Neural crest cell (in vitro differentiated cells): ENCODE measurements at places on chromosomes 13 and 19. TPM values are rescaled to one million over a fixed set of nuclear protein-coding genes. Genes with fewer than 3 reads are reported as not detected.

DNA sequence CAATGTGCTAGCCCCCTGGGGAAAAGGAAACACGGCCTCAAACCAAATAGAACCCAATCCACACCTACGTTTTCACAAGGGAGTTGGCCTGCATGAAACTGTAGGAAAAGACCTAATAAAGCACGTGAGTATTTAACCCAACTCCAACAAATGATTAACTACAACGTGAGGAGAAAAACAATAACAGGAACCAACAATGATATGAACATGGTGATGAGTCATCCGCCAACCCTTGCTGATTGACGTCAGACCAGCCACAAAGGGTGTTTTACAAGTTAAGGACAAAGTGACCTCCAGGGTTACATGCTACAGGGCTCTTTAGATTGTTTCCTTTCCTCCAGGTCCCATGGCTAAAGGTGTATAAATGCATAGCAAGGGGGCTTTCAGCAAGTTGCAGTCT lies 460.5 kb downstream of the COG6 start:
- H3K4me3 ChIP-seq = no peak overlapping the region
- H3K27ac ChIP-seq = peak overlapping the region; percentile 95
- no peaks in the 10 kb centered on the region for H3K36me3 ChIP-seq
- H3K4me1 ChIP-seq = peaks cover 23% of the 10 kb centered on the region
- H3K27me3 ChIP-seq = no peaks in the 10 kb centered on the region

GRCh38 chr19:4316956-4317355 lies 12.6 kb downstream of the FSD1 start:
- DNase-seq = no peak
- no peaks in the 10 kb centered on the region for H3K4me1 ChIP-seq
- H3K4me3 ChIP-seq = no peak overlapping the region
- no peak overlapping the region for H3K27ac ChIP-seq
- no peaks in the 10 kb centered on the region for H3K27me3 ChIP-seq

GRCh38 chr19:13028027-13028426 lies 32.8 kb downstream of the NFIX start:
- no peak overlapping the region for H3K4me3 ChIP-seq
- H3K27me3 ChIP-seq = peaks cover 100% of the 10 kb centered on the region
- H3K36me3 ChIP-seq = no peaks in the 10 kb centered on the region
- H3K27ac ChIP-seq = no peak overlapping the region
- DNase-seq = no peak

GRCh38 chr13:95411428-95412040 lies 110.3 kb upstream of the ABCC4 start:
- no peak overlapping the region for H3K27ac ChIP-seq
- no peaks in the 10 kb centered on the region for H3K4me1 ChIP-seq
- no peaks in the 10 kb centered on the region for H3K36me3 ChIP-seq

GRCh38 chr13:112837371-112838037 lies 131.5 kb upstream of the MCF2L start:
- DNase-seq = no peak
- peak overlapping the region; percentile 81 for H3K27ac ChIP-seq
- H3K4me3 ChIP-seq = no peak overlapping the region

- DNase-seq = no peak
- H3K27ac ChIP-seq = no peak overlapping the region
- peaks cover 14% of the 10 kb centered on the region for H3K27me3 ChIP-seq
These were observed 1.4 kb downstream of the SPRY2 start for GRCh38 chr13:80339563-80339911.

DNA sequence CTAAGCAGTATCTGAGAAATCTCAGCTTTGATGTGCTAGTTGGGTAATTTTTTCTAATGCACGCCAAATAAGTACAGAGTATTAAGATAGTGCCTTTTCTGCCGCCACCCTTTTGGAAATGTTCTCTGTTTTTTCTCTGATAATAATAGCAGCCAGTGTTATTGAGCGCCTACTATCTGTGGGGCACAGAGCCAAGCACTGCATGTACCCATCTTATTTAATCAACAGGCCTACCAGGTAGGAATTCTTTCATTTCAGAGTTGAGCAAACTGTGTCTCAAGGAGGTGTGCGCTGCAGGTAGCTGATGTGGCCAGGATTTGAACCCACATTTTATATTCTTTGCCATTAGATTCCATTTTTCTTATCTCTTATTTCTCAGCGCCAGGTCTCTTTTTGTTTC lies 1.4 kb downstream of the EPN1 start:
- H3K27ac ChIP-seq = no peak overlapping the region
- H3K4me1 ChIP-seq = peaks cover 44% of the 10 kb centered on the region
- DNase-seq = no peak
- H3K27me3 ChIP-seq = peaks cover 9% of the 10 kb centered on the region

DNA sequence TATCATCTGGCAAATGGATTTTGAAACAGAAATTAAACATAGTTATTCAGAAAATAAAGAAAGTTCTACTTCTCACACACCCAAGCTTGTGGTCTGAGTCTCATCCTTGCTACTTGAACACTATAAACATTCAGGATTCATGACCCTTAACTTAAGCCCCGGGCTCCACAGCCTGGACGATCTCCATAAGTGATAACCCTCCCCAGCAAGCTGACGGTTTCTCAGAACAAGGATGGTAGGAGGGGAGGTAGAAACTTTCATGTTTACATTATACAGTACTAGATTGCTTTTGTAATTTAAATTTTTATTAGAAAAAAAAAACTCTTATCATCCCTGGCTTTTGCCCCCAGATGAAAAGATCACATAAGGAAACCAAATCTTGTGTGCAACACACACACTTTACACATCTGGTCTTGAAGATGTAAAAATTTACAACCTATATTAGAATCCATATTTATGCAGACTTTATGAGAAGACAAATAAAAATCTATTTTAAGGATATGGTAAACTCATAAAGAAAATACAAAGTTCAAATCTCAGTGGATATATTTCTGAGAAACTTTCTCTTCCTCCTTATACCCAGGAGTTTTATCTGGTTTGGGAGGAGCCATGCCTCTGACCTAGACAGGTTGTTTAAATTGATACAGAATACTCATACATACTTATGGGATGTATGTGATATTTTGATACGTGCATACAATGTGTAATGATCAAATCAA lies 20.0 kb upstream of the ATP12A start:
- DNase-seq = no peak
- H3K27me3 ChIP-seq = peaks cover 4% of the 10 kb centered on the region
- no peaks in the 10 kb centered on the region for H3K4me1 ChIP-seq
- no peak overlapping the region for H3K4me3 ChIP-seq
- H3K36me3 ChIP-seq = no peaks in the 10 kb centered on the region
- H3K27ac ChIP-seq = no peak overlapping the region

- H3K27me3 ChIP-seq = no peaks in the 10 kb centered on the region
- no peak overlapping the region for H3K4me3 ChIP-seq
- H3K4me1 ChIP-seq = no peaks in the 10 kb centered on the region
- no peaks in the 10 kb centered on the region for H3K36me3 ChIP-seq
- no peak overlapping the region for H3K27ac ChIP-seq
These were observed 46.7 kb upstream of the KL start for GRCh38 chr13:32969516-32969941.

GRCh38 chr19:8255426-8256125 lies 46.4 kb downstream of the CERS4 start:
- H3K27me3 ChIP-seq = no peaks in the 10 kb centered on the region
- no peak overlapping the region for H3K27ac ChIP-seq
- H3K4me1 ChIP-seq = peaks cover 8% of the 10 kb centered on the region

DNA sequence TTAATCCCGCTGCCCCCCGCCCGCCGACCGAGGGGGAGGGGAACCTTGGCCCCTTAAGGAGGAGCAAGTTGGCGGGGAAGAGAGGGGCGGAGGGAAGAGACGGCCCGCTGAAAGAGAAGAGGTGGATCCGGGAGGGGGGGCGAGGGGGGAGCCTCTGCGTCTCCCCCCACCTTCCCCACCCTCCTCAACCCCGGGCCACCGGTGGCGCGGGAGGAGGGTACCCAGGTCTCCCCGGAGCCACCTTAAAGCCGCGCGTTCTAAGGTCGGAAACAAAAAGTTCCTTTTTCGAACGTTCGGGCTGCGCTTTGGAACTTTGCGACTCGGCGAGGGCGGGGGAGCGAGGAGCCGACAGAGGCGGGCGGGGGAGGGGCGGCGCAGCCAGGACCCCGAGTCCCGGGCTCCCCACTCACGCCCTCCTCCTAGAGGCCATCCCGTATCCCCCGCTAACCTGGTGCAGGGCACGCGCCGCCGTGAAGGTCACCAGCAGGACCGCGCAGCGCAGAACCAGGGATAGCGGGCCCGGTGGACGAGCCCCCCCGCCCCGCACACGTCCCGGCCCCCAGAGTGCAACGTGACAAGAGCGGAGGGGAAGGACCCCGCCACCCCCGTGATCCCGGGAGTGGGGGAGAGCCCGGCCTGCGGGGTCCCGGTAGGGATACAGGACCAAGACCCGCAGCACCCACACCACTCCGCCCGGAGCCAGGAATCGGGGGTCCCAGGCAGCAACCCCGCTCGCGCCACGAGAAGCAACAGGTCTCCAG lies 659 bp downstream of the ERF start:
- DNase-seq = peak; percentile 67
- no peak overlapping the region for H3K27ac ChIP-seq
- peak overlapping the region; percentile 88 for H3K4me3 ChIP-seq
- peaks cover 7% of the 10 kb centered on the region for H3K27me3 ChIP-seq
- peaks cover 2% of the 10 kb centered on the region for H3K36me3 ChIP-seq

DNA sequence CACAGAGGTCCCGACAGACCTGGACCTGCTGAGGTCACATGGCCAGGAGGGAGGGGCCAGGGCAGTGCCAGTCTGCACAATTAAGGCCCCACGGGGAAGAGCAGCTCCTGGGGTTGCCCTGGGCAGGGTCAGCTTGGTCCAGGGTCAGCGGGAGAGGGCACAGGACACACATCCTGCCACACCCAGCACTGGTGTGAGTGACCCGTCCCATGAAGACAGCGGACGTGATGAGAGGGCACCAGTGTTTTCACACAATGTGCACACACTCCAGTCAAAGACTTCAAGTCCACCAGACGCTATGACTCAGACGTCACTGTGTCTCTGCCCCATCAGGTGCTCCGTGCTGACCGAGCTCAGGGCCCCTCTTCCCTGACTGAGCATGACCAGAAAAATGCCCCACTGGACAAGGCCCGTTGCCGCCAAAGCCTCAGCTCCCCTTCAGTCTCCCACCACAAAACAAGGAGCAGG lies 4.2 kb downstream of the TMEM259 start:
- H3K4me3 ChIP-seq = peak overlapping the region; percentile 84
- no peak for DNase-seq

DNA sequence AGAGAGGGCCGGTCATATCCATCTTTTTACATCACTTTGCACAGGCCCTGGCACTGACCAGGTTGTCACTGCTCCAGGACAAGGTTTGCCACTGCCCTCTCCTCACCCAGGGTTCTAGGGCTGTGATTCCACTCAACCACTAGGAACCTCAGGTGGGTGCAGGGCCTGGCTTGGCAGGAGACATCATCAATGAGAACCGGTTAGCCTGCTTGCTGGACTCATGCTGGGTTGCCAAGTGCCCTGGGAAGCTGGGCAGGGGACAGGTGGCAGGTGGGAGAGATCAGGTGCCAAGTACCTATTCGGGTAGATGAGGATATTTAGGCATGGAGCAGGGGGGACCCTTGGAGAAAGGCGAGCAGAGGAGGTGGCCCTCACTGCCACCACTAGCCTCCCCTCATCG lies 4.2 kb upstream of the CERS4 start:
- no peaks in the 10 kb centered on the region for H3K36me3 ChIP-seq
- H3K4me3 ChIP-seq = no peak overlapping the region
- no peak overlapping the region for H3K27ac ChIP-seq
- H3K4me1 ChIP-seq = peaks cover 21% of the 10 kb centered on the region
- no peak for DNase-seq

- H3K27ac ChIP-seq = peak overlapping the region; percentile 90
- no peaks in the 10 kb centered on the region for H3K36me3 ChIP-seq
- DNase-seq = no peak
- H3K27me3 ChIP-seq = no peaks in the 10 kb centered on the region
These were observed 638.2 kb upstream of the MIR17HG start for GRCh38 chr13:90709319-90709718.

GRCh38 chr19:51389143-51389542 lies 1.2 kb downstream of the C19orf84 start:
- H3K4me1 ChIP-seq = peaks cover 19% of the 10 kb centered on the region
- no peak for DNase-seq
- no peaks in the 10 kb centered on the region for H3K36me3 ChIP-seq
- H3K4me3 ChIP-seq = no peak overlapping the region
- H3K27ac ChIP-seq = no peak overlapping the region

DNA sequence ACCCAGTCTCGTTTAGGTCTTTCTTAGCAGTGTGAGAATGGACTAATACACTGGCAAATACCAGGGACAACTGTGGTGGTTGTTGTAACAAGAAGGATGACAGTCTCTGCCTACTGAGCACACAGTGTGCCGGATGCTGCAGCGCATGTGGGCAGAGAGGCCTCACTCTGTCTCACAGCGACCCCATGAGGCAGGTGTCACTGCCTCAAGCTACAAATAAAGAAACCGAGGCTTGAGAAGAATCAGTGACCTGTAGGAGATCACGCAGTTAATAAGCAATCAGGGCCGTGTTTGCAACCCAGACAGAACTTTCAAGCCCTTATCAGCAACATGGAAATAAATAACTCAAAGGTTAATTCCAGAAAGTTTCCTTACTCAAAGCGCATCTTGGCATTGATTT lies 40.5 kb upstream of the GAS6 start:
- no peak overlapping the region for H3K4me3 ChIP-seq
- no peak for DNase-seq
- no peaks in the 10 kb centered on the region for H3K36me3 ChIP-seq
- H3K4me1 ChIP-seq = no peaks in the 10 kb centered on the region
- peaks cover 3% of the 10 kb centered on the region for H3K27me3 ChIP-seq

DNA sequence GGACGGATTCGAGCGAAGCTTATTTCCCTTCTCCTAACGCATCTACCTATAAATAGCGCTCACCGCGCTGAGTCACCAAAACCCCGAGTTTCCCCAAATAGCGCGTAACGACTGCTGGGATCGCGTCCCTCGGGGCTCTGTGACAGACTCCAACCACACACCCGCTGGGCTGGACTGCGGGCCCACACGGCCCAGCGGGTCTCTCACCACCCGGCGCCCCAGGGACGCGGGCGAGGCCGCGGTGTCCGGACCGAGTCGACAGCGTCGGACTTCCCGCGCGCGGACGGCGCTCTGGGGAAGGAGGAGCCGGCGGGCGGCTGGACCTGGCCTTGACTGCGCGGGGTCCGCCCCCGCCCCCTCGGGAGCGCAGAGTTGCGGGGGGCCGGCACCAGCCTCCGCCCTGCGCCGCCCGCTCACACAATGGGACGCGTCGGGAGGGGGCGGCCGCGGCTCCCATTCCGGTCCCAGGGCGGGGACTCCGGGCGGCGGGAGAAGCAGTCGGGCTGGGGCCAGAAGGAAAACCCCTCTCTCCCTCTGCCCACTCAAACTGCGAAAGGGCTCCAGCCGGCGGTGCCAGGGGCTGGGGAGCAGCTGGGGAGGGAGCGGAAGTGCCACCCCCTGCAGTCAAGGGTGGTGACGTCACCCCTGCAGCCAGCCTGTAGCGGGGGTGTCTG lies 108.8 kb downstream of the KCNRG start:
- H3K36me3 ChIP-seq = peaks cover under 1% of the 10 kb centered on the region
- peak overlapping the region; percentile 93 for H3K4me3 ChIP-seq
- peak overlapping the region; percentile 17 for H3K27ac ChIP-seq
- H3K4me1 ChIP-seq = peaks cover 44% of the 10 kb centered on the region
- no peak for DNase-seq

Gene SELENOV
- total RNA-seq = not detected in 2 replicates

Gene CDKN2D
- total RNA-seq = 8.7 and 9.5 TPM in 2 replicates

Gene FSD1
- 51.9 and 53.5 TPM in 2 replicates for total RNA-seq

Gene HIPK4
- 0.11 and 0.30 TPM in 2 replicates for total RNA-seq

Gene PABPC3
- total RNA-seq = 0.14 TPM in 2 replicates

Gene ODAD3
- 2.2 and 3.1 TPM in 2 replicates for total RNA-seq

Gene SYT3
- total RNA-seq = 1.4 and 2.0 TPM in 2 replicates

Gene MEF2B
- total RNA-seq = 1.4 and 1.5 TPM in 2 replicates

Gene PDX1
- not detected in 2 replicates for total RNA-seq

Gene ZNF581
- total RNA-seq = 40.8 and 41.9 TPM in 2 replicates
